ENCODE measurements at places on chromosomes 1 and 21. TPM values are rescaled to one million over a fixed set of nuclear protein-coding genes. Genes with fewer than 3 reads are reported as not detected.

DMRTA2 gene
- not detected for total RNA-seq

DNA sequence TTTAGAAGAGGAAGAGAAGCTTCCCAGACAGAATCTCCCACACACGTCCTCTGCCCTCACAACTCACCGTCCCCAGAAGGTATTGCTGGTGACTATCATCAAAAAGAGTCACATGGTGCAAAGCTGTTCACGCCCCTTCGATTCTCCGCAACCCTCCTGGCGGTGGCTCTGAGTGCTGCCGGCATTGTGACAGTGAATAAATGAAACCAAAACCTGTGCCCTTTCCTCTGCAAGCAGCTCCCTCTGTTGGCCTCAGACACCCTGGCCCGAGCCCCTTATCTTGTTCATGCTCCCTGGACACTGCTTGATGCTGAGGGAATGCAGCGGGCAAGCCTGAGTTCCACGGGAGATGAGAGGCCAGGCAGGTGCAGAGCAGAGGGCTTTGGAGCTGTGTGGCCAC, 510.3 kb downstream of the NPHP4 start:
- peaks cover 2% of the 10 kb centered on the region for H3K27me3 ChIP-seq
- H3K36me3 ChIP-seq: no peaks in the 10 kb centered on the region
- H3K4me3 ChIP-seq: no peak overlapping the region
- no peak for DNase-seq
- H3K27ac ChIP-seq: no peak overlapping the region

MMP23B gene
- 0.32 TPM for total RNA-seq

FAM163A gene
- not detected for total RNA-seq
